AG04449 (cell line): ENCODE measurements at places on chromosomes 7 and 10.

GRCh38 chr10:132628966-132629900 is 91.6 kb downstream of the INPP5A start:
- no peak for DNase-seq

DNA sequence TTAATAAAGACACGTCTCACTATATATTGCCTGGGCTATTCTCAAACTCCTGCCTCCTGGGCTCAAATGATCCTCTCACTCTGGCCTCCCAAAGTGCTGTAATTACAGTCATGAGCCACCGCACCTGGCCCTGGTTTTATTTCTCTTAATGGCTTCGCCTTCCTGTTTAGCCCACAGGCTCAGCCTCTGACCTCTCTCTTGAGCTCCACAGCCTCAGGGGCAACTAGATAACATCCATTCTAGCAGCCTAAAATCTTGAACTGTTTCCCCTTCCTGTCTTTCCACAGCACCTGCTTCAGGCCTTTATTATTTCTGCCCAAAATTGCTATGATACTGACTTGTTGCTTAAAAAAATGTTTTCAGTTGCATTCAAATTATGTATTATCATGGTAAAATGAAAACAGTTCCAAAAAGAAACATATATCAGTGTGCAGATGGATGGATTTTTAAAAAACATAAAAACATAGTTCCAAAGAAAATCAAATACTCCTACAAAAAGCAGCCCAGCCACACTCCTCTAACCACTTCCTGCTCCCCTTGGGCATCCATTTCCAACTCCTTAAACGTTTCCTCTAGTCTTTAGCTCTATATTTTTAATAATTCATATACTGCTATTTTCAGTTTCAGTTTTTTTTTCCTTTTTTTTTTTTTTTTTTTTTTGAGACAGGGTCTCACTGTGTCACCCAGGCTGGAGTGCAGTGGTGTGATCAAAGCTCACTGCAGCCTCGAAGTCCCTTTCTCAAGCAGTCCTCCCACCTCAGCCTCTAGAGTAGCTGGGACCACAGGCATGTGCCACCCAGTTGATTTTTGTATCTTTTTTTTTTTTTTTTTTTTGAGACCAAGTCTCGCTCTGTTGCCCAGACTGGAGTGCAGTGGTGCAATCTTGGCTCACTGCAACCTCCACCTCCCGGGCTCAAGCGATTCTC is 5.1 kb upstream of the BAZ1B start:
- no peak for DNase-seq

DNA sequence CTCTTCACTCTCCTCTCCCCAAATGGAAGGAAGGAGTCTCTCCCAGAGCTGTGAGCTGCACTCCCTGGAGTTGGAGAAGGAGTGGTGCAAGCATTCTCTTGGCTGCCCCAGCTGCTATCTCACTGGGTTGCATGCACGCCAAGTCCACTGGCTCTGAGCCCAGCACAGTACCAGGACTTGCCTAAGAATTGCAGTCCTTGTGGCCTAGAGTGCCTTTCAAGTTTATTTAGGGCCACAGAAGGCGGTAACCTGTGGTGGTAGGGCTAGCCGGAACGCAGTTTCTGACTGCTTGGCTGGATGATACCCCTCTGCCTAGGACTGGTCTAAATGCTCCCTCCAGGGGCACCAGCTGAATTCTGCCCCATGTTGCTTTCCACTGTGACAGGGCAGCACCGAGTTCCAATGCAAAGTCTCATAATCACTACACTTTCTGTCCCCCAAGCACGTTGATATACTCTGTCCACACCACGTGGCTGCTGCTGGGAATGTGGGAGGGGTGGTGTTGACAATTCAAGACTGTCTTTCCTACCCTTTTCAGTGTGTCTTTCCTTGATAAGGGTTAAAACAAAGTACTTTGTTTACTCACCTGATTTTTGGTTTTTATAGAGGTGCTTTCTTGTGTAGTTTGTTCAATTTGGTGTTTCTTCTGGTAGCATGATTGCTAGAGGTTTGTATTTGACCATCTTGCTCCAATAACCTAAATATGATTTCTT is 57.0 kb downstream of the PHTF2 start:
- no peak for DNase-seq

GRCh38 chr7:125877246-125877645 is 947.6 kb upstream of the POT1 start:
- no peak for DNase-seq
